Dermis microvascular lymphatic vessel endothelial cell (primary cell): ENCODE measurements at places on chromosomes 4 and X.

- no peak for DNase-seq
Observed at GRCh38 chrX:24759786-24760185, 66.1 kb downstream of the POLA1 start.

DNA sequence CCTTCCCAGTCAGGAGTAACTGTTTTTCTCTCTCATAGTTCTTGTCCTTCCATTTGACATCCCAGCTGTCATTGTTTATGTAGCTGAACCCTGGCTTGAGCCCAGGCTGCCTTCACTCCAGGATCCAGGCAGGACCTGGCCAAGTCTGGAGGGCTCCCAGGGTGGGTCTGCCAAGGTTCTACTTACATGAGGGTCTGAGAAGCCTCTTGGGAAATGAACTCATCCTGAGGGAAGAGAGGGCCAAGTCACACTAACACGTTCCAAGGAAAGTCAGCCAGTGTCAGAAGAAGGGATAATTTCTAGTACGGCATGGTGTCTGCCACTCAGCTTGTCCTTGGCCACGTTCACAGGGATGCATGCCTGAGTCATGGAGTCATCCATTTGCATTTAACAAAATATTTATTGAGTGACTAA is 54.8 kb upstream of the SRD5A3 start:
- no peak for DNase-seq

GRCh38 chrX:48683411-48683982 is at the start of gene WAS:
WAS (plus strand) TSS chrX:48683799; CDS start chrX:48683854, 55 bp downstream.
- DNase-seq, result no peak

DNA sequence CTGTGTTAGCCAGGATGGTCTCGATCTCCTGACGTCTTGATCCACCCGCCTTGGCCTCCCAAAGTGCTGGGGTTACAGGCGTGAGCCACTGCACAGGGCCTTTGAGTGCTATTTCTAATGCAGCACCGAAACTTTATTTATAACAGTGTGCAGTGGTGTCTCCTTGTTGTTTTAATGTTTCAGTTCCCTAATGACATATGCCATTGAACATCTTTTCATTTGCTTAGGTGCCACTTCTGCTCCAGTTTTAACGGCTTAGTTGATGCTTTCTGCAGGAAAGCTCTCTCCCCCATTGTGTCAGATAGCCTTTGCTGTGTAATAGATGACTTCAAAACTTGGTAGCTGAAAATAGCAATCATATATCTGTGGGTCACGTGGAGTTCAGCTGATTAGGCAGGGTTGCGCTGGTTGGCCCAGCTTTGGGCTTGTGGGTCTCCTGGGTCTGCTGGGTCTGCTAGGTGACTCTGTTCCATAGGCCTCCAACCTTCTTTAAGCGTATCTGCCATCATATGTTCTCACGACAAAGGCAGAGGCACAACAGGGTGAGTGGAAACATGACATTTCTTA is 76.4 kb upstream of the SHISA3 start:
- DNase-seq, result no peak

DNA sequence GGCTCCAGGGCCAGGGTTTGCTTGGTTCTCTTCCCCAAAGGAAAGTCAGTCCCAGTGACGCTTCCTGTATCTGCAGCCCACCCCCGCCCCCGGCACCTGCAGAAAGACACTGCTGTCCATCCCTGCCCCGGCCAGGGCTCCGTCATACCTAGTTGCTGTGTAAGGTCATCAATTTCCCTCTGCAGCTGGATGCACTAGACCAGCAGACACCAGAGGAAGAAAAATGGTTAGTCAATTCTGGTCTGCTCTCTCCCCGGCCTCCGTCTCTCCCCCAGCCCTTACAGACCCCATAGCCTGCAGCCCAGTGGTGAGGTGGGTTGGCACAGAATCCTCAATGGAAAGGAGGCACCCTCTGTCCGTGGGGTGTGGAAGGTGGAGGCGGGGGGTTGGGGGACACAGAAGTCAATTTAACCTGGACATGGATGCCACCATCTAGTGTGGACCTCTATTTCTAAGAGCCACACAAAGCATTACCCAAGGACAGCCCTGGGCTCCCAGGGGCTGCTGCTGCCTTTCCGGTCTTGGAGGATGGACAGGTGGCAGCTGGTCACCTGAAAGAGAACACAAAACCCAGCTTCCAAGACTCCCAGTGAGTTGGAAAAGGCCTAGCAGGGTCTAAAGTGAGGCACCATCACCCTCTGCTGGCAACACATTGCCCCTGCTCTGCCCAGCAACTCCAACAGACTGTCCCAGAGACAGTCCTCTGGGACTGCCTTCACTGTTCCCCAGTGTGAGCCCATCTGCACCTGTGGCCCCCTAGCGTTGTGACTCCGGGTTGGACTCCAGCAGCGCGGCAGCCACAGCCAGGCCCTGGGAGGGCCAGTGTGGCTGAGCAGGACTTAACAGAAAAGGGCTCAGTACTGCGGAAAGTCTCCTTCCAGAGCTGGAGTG is 40.2 kb upstream of the NHSL2 start:
- no peak for DNase-seq

GRCh38 chrX:134388161-134389109 is 71.5 kb upstream of the HPRT1 start:
- DNase-seq, result no peak

DNA sequence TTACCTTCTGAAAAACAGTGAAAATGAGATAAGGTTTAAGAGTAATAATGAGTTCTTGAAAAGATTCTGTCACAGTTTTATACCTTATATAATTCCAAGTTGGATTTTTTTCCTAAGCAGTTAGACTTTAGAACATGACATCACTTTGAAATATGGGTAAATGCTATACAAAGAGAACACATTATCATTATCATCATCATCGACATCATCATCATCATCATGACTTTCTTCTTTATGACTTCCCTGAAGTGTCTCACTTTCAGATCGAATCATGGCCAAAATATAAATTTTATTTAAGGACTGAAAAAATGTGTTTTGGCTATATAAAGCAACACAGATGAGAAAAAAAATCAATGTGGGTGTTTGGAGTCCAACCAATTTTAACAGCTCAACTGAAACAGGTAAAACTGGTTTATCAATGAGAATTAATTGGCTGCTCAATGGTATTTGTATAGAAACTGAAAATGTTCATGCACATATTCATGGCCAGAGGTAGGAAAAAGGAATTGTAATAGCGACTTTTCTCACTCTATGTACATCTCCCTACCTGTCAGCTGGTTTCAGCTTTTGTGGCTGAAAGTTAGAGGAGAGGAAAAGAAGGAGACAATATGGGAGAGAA is 243.1 kb upstream of the GPC4 start:
- no peak for DNase-seq

- DNase-seq, result no peak
Observed at GRCh38 chr4:125200556-125200955, 114.2 kb upstream of the FAT4 start.

DNA sequence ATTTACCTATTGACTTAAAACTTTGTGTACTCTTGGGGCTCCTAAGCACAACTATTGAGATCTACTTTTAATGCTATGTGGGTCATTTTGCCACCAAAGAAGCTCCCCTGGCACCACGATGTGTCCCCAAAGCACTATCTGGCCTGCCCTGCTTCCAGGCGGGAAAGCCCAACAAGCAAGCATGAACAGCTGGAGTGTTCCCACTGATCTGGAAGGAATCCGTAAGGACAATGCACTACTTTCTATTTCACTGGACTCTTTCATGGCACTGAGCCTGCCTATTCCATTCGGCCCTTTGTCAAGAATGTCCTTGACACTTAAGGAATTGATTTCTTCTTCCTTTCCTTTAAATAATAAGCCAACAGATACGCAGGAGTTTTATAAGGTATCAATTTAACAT is 38.8 kb downstream of the GRIA3 start:
- no peak for DNase-seq

DNA sequence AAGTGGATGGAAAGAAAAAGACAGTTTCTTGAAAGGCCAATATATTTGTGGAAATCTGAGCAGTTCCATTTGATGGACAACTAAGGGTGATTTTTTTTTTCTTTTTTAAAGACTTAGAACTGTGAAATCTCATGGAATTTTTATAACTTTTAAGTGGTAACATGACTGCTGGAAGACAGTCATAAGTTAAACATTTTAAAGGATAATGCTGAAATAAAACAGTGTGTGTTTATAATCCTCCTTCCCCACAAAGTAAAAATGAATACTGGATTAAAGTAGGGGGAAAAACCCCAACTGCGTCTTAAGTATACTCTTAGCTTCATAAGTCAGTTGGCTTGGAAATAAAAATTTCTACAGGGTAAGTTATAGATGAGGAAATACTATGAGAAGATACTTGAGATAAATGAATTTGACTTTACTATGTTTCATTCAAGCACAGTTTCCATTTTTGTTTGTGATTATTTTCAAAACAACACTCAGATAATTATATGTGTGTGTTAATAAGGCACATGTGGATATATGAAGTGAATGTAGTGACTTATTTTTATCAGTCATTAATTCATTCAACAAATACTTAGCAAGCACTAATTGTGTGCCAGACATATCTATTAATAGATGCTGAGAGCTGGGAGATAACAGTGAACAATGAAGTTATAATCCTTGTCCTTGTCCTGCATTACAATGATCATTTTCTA is 129.2 kb upstream of the ETNPPL start:
- no peak for DNase-seq

GRCh38 chr4:177322881-177323280 is 13.2 kb downstream of the NEIL3 start:
- peak; percentile 86 for DNase-seq
